ENCODE measurements at places on chromosomes 4 and X.

GRCh38 chrX:30504309-30504708 is 73.3 kb downstream of the TASL start:
- DNase-seq: no peak

DNA sequence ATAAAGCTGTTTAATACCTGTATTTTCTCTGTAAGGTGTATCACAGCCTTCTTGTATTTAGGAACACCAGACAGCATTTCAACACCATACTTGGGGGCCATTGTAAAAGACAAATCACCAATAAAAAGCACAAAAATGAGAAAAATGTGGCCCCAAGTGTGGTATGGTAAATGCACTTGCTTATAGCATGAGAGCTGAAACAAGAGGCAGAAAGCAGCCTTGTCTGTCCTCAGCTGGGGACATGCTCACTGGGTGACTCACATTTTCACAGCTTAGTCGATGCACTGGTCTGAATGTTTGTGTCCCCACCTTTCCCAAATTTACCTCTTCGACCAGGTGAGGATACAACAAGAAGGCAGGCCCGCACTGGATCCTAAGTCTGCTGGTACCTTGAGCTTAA is 639.7 kb upstream of the AGA start:
- no peak for DNase-seq

DNA sequence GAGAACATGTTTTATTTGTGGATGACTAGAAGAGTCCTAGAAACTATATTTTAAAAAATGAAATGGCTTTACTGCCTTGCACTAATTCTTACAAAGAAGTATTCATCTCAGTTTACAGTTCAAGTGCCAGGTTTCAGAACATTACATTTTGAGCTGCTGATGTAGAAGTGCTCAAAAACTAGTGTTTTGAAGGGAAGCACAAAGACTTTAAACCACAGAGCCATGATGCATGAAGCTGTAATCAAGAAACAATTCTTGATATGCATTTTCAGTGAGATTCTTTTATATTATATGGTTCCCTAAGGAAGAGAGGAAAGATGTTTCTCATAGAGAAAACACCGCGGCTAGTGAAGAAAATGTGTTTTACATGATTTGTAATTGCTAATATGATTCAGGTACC is 1163.0 kb downstream of the RAPGEF2 start:
- DNase-seq: no peak

DNA sequence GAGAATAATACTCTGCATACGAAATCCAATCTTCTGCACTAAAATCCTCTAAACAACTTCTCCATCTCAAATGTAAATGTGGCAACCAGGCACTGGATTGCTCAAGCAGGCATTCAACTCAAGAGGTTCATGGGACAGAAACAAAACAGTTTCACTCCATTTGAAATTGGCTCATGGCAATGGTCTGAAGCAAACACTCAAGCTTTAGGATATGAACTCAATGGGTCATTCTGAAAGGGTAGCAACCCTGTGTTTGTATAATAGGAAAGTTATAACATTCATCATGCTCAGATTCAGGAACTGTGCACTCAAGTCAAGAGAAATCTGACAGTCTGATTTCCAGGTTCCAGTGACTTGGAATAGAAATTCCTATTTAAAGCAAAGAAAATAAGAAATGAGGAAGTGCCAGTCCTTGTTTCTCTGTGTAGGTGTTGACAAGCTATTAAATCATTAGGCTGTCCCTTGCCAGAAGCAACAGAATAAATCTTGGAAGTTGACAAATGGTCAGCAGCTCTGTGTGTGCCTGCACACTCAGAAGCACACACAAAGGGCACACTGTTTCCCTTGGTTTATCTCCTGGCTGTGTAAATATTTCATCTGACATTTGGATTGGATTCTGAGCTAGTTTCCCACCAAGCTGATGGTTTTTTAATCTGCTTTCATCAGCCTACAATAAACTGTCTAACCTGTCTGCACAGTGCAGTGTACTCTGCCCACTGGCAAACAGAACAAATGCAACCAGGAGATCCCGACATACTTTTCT is 75.9 kb upstream of the CITED1 start:
- DNase-seq: no peak

DNA sequence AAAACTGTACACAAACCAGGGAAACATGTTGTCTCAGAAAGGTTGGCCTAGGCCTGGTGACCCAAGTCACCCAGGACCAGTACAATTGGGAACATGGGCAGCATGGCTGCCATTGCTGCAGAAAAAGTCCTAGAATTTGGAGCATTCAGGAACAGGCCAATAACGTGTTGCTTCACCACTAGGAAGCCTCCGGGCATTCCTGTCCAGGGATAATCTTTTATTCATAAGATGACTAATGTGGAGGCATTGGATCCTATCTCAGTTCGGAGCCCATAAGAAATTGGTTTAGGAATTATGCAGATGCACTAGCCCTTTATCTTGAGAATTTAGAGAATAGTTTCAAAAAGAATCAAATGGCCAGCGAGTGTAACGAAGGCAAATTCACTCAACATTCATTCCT is 242.8 kb upstream of the NDST4 start:
- no peak for DNase-seq

DNA sequence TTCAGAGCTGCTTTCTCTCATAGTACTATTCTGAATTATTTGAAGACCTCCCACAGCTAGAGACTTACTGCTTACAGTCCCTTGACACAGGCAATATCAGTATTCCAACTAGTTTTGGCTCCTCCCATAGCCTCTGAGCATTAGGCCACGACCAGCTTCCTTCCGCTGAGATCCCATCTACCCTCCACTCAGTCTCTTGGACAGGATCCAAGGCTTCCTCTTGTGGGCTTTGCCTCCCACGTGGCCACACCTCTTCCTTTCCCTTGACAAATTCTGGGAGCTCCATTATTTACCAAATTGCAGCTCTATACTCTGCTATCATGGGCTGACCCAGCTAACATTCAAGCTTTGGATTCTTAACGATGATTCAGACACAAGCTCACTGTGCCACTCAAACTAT is 470.4 kb upstream of the GALNT7 start:
- no peak for DNase-seq

- no peak for DNase-seq
Measured at GRCh38 chrX:135581496-135581895, 61.0 kb downstream of the INTS6L start.

- peak; percentile 43 for DNase-seq
Measured at GRCh38 chrX:129654652-129655546, at the start of gene APLN. APLN (minus strand) TSS chrX:129654956; CDS start chrX:129654630, 326 bp downstream.

All from activated T-cell treated with anti-CD3 and anti-CD28 coated beads, Interleukin-2, amount 50 U/mL, for 24 hours (primary cell).